Activated CD4-positive, alpha-beta memory T cell treated with anti-CD3 and anti-CD28 coated beads, Interleukin-2, amount 10 ng/mL, durations not matched to agents 7 days and 5 days (primary cell): ENCODE measurements at places on chromosomes 3 and 15. TPM values are rescaled to one million over a fixed set of nuclear protein-coding genes. Genes with fewer than 3 reads are reported as not detected.
A peak's percentile ranks its signal among the peaks of the same experiment; 100 is the strongest.

- H3K27me3 ChIP-seq, result no peaks in the 10 kb centered on the region
- no peaks in the 10 kb centered on the region for H3K36me3 ChIP-seq
- peaks cover 60% of the 10 kb centered on the region for H3K4me1 ChIP-seq
- H3K27ac ChIP-seq, result peak overlapping the region; percentile 47
- H3K4me3 ChIP-seq, result no peak overlapping the region
Observed at GRCh38 chr3:46542344-46542743, 23.8 kb downstream of the LRRC2 start.

DNA sequence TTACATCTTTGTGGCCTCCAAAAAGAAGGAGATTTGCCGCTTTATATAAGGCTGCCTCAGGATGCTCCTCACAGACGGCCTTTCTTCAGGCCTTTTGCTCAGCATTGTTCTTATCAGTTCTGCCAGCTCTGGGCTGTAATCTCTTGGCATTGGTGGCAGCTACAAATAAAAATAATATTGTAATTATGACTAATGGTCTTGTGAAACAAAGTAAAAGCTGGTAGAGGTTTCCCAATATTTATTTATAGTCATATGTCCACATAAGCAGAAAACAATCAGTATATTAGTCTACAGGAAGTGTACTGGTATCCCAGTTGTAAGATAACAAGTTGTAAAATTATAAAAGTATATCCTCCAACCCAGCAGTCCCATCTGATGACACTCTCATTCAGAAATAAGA lies 7.3 kb downstream of the NEK4 start:
- H3K4me3 ChIP-seq, result no peak overlapping the region
- peaks cover 44% of the 10 kb centered on the region for H3K36me3 ChIP-seq
- no peak for DNase-seq
- H3K4me1 ChIP-seq, result no peaks in the 10 kb centered on the region

GRCh38 chr15:32834156-32834555 lies 116.4 kb downstream of the GREM1 start:
- no peaks in the 10 kb centered on the region for H3K4me1 ChIP-seq
- no peak for DNase-seq
- no peak overlapping the region for H3K4me3 ChIP-seq
- no peak overlapping the region for H3K27ac ChIP-seq

GRCh38 chr3:64093825-64094712 lies 70.8 kb upstream of the PSMD6 start:
- no peaks in the 10 kb centered on the region for H3K4me1 ChIP-seq
- no peak overlapping the region for H3K27ac ChIP-seq
- no peaks in the 10 kb centered on the region for H3K36me3 ChIP-seq
- H3K4me3 ChIP-seq, result no peak overlapping the region

- no peaks in the 10 kb centered on the region for H3K36me3 ChIP-seq
- no peak overlapping the region for H3K27ac ChIP-seq
- DNase-seq, result no peak
- no peaks in the 10 kb centered on the region for H3K27me3 ChIP-seq
- no peak overlapping the region for H3K4me3 ChIP-seq
- H3K4me1 ChIP-seq, result no peaks in the 10 kb centered on the region
Observed at GRCh38 chr3:22759636-22760310, 443.4 kb upstream of the UBE2E2 start.

- H3K4me1 ChIP-seq, result no peaks in the 10 kb centered on the region
- DNase-seq, result no peak
- no peaks in the 10 kb centered on the region for H3K27me3 ChIP-seq
- H3K4me3 ChIP-seq, result no peak overlapping the region
Observed at GRCh38 chr15:47708161-47708980, 8.9 kb upstream of the SEMA6D start.

GRCh38 chr15:42141795-42142667 lies 14.4 kb downstream of the PLA2G4F start:
- no peaks in the 10 kb centered on the region for H3K4me1 ChIP-seq
- H3K27me3 ChIP-seq, result no peaks in the 10 kb centered on the region
- DNase-seq, result no peak
- H3K27ac ChIP-seq, result no peak overlapping the region
- H3K36me3 ChIP-seq, result no peaks in the 10 kb centered on the region
- no peak overlapping the region for H3K4me3 ChIP-seq

DNA sequence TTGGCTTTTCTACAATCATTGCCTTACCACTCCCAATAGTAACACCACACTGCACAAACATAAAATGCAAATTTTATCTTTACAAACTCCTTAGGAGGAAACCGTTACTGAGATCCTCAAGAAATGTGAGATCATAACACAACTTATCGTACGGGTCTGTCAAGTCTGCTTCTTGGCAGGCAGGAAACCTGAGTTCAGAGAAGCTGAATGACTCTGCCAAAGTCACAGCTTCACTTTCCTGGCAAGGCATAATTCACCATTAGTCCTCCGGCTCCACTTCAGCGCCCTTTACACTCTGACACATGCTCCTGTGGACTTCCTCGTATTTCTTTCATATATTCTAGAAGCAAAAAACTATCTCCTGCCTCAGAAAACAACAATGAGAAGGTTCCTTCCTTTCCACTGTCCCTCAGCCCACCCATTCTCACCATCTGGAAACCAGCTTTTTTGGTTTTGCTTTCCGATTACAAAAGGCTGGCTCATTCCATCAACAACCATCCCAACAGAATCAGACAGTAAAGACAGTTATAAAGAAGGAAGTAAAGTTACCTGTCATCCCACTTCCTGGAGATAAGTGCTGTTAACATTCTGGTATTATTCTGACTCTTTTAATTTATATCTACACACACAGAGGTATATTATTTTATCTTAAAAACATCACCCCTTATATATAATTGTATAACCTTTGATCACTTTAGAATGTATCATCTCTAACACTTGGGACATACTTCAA lies 223.4 kb downstream of the STT3B start:
- H3K4me3 ChIP-seq, result peak overlapping the region; percentile 53
- peaks cover 19% of the 10 kb centered on the region for H3K36me3 ChIP-seq
- peak overlapping the region; percentile 96 for H3K27ac ChIP-seq
- no peaks in the 10 kb centered on the region for H3K27me3 ChIP-seq
- peak; percentile 59 for DNase-seq
- H3K4me1 ChIP-seq, result peaks cover 59% of the 10 kb centered on the region

GRCh38 chr3:9727743-9728142 lies 3.8 kb upstream of the BRPF1 start:
- no peak overlapping the region for H3K4me3 ChIP-seq
- peaks cover 5% of the 10 kb centered on the region for H3K27me3 ChIP-seq
- peaks cover 36% of the 10 kb centered on the region for H3K4me1 ChIP-seq
- H3K27ac ChIP-seq, result no peak overlapping the region
- no peak for DNase-seq

- H3K36me3 ChIP-seq, result no peaks in the 10 kb centered on the region
- no peak overlapping the region for H3K27ac ChIP-seq
- H3K4me3 ChIP-seq, result no peak overlapping the region
- no peak for DNase-seq
- peaks cover 19% of the 10 kb centered on the region for H3K4me1 ChIP-seq
Observed at GRCh38 chr15:78561490-78561889, 3.8 kb upstream of the CHRNA5 start.

The PLA2G4D gene
- total RNA-seq, result not detected

The PARP15 gene
- 48.2 TPM for total RNA-seq

The XCR1 gene
- total RNA-seq, result not detected

The SRGAP3 gene
- 1.2 TPM for total RNA-seq

The ZNF35 gene
- 1.9 TPM for total RNA-seq

The ATP10A gene
- 36.5 TPM for total RNA-seq
